Aorta (tissue), 5 donors: ENCODE measurements at places on chromosomes 13 and 19. TPM values are rescaled to one million over a fixed set of nuclear protein-coding genes. Genes with fewer than 3 reads are reported as not detected.

- H3K4me3 ChIP-seq: no peak overlapping the region
- H3K27me3 ChIP-seq: no peaks in the 10 kb centered on the region
- H3K27ac ChIP-seq: no peak overlapping the region
- no peaks in the 10 kb centered on the region for H3K4me1 ChIP-seq
- no peaks in the 10 kb centered on the region for H3K36me3 ChIP-seq
Measured at GRCh38 chr13:50676602-50677001, 166.9 kb downstream of the DLEU7 start.

GRCh38 chr19:18317961-18318800 lies 4.7 kb downstream of the LSM4 start:
- no peak for DNase-seq
- no peak overlapping the region for H3K27ac ChIP-seq
- no peaks in the 10 kb centered on the region for H3K36me3 ChIP-seq
- peaks cover 4% of the 10 kb centered on the region for H3K4me1 ChIP-seq

DNA sequence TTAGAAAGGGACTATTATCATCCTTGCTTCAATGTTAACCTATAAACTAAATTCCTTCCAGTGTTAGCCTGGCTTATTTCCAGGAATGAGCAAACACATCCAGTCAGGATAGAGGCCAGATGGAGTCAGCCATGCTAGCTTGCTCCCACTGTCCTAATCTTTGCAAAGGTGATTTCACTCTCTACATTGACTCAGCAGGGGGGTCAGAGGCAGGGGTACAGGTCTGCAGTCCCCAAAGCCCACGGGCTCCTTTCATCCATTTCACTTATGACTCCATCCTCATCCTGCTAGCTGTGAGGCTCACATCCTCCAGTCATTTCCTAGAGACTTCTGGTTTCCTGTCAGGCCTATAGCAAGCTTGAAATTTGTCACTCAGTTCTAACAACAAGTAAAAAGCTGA lies 63.4 kb upstream of the CEACAM8 start:
- DNase-seq: no peak
- no peaks in the 10 kb centered on the region for H3K36me3 ChIP-seq
- H3K27ac ChIP-seq: no peak overlapping the region

DNA sequence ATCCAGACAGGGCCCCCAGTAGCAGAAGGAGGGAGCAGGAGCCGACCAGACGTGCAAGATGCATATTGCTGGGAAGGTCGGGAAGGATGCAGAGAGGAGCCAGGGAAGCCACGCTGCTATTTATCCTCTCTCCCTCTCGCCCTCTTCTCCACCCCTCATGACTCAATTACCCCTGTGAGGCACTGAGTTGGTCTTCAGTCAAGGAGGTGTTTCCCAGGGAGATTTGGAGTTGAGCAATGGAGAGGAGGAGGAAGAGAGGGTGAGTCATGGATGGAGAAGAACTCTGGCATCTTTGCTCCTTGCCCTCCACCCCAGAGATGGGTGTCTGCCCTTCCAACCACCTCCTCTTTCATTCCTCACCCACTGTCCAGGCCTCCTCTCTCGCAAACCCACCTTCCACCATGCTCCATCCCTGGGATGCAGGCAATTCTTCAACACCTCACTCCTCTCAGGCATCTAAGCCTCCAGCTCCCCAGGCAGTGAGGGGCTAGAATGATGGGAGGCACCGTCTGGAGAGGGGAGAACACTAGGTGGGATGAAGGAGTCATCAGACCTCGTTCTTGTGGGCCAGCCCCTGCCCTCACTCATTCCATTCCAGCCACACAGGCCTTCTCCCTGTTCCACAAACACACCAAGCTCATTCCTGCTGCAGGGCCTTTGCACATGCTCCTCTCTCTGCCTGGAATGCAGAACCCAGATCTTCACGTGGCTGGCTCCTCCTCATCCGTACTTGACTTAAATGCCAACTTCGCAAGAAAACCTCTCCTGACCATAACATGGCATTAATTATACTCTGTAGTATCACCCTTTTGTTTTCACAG lies at the start of gene SBSN:
SBSN (minus strand) TSS at position 94 of the 821 bp plus-strand sequence; CDS start at position 64, 30 bp downstream.
- H3K4me3 ChIP-seq: no peak within 1 kb of the TSS
- no peaks in the 10 kb centered on the region for H3K27me3 ChIP-seq
- no peak for DNase-seq
- H3K4me1 ChIP-seq: no peaks in the 10 kb centered on the region

DNA sequence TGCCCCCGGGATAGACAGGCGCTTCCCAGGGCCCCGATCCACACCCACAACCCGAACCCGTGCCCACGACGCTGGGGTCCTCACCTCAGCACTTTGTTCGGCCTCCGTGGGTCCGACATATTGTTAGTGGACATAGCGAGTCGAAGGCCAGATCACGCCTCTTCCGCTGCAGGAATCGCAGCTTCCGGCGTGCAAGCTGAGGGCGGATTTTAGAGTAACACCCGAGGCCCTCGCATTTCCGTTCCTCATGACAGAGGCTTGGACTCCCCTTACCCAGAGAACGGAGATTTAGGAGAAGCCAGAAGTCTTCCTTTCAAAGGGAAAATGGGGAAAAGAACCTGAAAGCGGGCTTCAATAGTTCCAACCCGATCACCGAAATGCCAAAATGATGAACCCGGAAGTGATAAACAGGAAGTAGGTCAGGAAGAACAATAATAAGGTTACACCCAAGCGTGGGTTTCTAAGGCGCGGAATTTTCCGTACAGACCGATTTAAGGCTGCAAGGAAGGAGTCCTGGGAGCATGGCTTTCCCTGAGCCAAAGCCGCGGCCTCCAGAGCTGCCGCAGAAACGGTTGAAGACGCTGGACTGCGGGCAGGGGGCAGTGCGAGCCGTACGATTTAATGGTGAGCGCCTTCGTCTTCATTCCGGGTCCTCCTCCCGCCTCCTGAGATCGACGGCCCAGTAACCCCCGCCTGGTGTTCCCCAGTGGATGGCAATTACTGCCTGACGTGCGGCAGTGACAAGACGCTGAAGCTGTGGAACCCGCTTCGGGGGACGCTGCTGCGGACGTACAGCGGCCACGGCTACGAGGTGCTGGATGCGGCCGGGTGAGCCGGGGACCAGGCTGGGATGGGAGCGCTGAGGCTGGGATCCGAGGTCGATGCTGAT lies 2.9 kb downstream of the WDR83 start:
- no peaks in the 10 kb centered on the region for H3K4me1 ChIP-seq
- no peaks in the 10 kb centered on the region for H3K27me3 ChIP-seq
- peak overlapping the region; percentile 70 for H3K27ac ChIP-seq

- no peak for DNase-seq
- H3K27ac ChIP-seq: no peak overlapping the region
- no peaks in the 10 kb centered on the region for H3K36me3 ChIP-seq
- no peak overlapping the region for H3K4me3 ChIP-seq
- H3K27me3 ChIP-seq: no peaks in the 10 kb centered on the region
Measured at GRCh38 chr13:73254827-73255226, 196.0 kb downstream of the KLF5 start.

DNA sequence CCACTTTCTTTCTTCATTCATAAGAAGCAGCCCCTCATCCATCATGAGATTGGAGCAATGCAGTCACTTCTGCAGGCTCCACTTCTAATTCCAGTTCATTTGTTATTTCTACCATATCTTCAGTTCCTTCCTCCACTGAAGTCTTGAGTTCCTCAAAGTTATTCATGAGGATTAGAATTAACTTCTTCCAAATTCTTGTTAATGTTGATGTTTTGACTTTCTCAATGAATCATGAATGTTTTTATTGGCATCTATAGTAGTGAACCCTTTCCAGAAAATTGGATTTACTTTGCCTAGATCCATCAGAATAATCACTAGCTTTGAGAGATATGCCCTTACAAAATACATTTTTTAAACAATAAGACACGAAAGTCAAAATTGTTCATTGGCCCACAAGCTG lies 2567.7 kb upstream of the PCDH20 start:
- H3K27me3 ChIP-seq: no peaks in the 10 kb centered on the region
- no peaks in the 10 kb centered on the region for H3K4me1 ChIP-seq
- H3K4me3 ChIP-seq: no peak overlapping the region
- H3K27ac ChIP-seq: no peak overlapping the region
- H3K36me3 ChIP-seq: no peaks in the 10 kb centered on the region

GRCh38 chr13:113115363-113116205 lies 7.0 kb upstream of the F10 start:
- H3K36me3 ChIP-seq: no peaks in the 10 kb centered on the region
- DNase-seq: no peak
- no peaks in the 10 kb centered on the region for H3K4me1 ChIP-seq

DNA sequence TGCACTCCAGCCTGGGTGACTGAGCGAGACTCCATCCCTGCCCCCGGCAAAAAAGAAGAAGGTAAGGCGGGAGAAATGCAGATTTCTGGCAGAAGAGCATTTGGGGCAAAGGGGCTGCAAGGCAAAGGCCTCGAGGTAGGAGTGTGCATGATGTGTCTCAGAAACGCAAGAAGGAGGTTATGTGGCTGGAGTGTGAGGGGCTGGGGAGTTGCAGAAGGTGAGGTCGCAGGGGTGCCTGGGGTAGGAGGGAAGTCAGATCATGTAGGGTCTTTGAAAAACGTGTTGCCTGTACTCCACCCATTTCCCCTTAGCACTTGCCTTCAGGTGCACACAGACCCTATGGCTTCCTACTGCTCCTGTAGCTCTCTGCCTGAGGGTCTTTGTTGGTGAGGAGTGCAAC lies 29.9 kb downstream of the KCTD15 start:
- no peaks in the 10 kb centered on the region for H3K4me1 ChIP-seq
- H3K27ac ChIP-seq: no peak overlapping the region
- no peak overlapping the region for H3K4me3 ChIP-seq

GRCh38 chr19:55116232-55116858 lies 1.1 kb downstream of the PPP1R12C start:
- H3K36me3 ChIP-seq: no peaks in the 10 kb centered on the region
- no peaks in the 10 kb centered on the region for H3K4me1 ChIP-seq
- H3K27me3 ChIP-seq: no peaks in the 10 kb centered on the region
- peak overlapping the region; percentile 97 for H3K27ac ChIP-seq
- peak overlapping the region; percentile 51 for H3K4me3 ChIP-seq
- DNase-seq: peak; percentile 88

DNA sequence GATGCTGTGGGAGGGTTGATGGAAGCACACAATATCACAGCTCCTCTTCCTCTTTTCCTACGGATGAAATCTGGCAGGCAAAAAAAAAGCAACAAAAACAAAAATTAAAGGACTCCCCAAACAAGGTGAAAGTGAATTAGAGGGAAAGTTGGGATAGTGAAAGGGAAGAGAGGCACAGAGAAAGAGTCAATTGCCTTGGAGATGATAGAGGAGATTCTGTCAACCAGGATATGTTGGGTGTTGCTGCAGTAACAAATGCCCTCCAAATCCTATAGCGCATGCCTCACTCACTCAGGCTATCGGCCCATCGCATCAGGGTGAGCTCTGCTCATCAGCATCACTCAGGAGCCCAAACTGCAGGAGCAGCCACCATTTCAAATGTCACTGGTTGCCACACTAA lies 119.1 kb downstream of the DLEU7 start:
- no peak overlapping the region for H3K4me3 ChIP-seq
- DNase-seq: no peak

DNA sequence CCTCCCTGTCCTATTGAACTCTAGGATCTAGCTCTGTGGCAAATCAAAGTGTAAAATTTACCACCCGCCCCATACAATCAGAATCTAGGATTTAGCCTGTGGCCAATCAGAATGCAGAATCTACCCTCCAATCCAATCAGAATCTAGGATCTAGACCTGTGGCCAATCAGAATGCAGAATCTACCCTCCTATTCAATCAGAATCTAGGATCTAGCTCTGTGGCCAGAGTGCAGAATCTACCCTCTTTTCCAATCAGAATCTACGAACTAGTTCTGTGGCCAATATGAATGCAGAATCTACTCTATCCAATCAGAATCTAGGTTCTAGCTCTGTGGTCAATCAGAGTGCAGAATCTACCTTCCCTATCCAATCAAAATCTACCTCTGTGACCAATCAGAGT lies 25.8 kb downstream of the PRKD2 start:
- no peak for DNase-seq
- no peaks in the 10 kb centered on the region for H3K27me3 ChIP-seq
- H3K36me3 ChIP-seq: peaks cover 10% of the 10 kb centered on the region

DNA sequence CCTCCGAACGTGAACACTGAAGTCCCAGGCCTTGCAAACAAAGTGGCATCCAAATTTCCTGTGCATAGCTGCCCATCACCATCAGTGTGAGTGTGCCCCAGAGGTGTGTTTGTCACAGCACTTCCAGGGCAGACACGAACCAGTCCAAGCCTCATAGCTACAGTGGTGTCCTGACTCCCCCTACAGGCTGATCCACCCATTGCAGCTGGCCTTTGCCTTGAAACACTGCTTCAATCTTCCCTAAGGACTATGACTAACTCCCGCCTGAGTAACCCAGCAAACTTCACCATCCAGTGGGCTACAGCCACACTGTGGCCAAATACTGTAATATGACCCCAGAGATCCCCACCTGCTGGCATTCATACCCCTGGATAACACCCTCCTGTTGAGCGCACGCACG lies 3.9 kb downstream of the ZNF266 start:
- peaks cover 3% of the 10 kb centered on the region for H3K36me3 ChIP-seq
- H3K4me1 ChIP-seq: no peaks in the 10 kb centered on the region
- DNase-seq: no peak
- no peaks in the 10 kb centered on the region for H3K27me3 ChIP-seq
- no peak overlapping the region for H3K27ac ChIP-seq

- no peaks in the 10 kb centered on the region for H3K4me1 ChIP-seq
- no peaks in the 10 kb centered on the region for H3K27me3 ChIP-seq
- H3K27ac ChIP-seq: no peak overlapping the region
Measured at GRCh38 chr13:45519493-45519892, 54.8 kb downstream of the COG3 start.

Gene BEST2
- polyA plus RNA-seq: not detected

Gene PTPRS
- 36.7 TPM for polyA plus RNA-seq

Gene ZNF442
- 0.67 TPM for polyA plus RNA-seq

Gene CERS1
- polyA plus RNA-seq: 0.51 TPM

Gene ZNF701
- polyA plus RNA-seq: 6.4 TPM

Gene OR7A17
- not detected for polyA plus RNA-seq

Gene CILP2
- polyA plus RNA-seq: not detected
